ENCODE measurements at places on chromosomes 12 and 14.

GRCh38 chr12:124441443-124442194 is 125.8 kb downstream of the NCOR2 start:
- no peak for DNase-seq

GRCh38 chr14:29645117-29645516 is 282.5 kb downstream of the PRKD1 start:
- no peak for DNase-seq

- no peak for DNase-seq
These were observed 161.8 kb downstream of the PIWIL1 start for GRCh38 chr12:130499474-130499873.

GRCh38 chr14:102806447-102806846 is 29.2 kb downstream of the TRAF3 start:
- no peak for DNase-seq

DNA sequence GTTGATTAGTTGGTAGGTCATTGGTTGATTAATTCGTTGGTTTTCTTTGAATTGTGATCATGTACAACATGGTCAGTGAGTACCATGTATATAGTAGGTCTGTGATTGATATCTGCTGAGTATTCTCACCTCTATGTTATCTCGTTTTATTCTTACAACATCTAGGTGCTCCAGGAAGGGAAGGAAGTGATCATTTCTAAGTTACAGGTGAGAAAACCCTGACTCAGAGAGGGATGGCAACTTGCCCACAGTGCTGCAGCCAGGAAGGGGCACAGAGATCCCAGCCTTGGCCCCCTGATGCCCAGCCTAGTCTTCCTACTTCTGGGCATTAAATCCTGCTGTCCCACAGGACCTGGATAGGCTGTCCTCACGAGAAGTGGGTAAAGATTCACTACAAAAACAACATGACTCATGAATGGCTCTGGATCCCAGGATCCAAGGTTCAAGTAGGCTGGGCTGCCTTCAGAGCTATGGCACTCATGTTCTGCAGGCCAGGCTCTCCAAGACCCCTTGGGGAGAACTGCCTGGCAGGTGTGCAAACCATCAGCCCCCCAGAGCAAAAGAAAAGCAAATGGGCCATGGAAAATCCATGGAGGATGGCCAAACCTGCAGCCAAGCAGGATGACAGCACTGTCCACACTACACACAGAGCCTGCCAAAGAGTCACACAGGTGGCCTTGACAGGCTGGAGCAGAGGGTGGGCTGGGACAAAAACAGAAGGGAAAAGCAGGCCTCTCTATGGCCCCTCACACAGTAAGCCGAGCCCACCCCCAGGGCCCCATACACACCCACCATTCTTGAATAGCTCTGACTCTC is 146.2 kb downstream of the BCL11B start:
- no peak for DNase-seq

DNA sequence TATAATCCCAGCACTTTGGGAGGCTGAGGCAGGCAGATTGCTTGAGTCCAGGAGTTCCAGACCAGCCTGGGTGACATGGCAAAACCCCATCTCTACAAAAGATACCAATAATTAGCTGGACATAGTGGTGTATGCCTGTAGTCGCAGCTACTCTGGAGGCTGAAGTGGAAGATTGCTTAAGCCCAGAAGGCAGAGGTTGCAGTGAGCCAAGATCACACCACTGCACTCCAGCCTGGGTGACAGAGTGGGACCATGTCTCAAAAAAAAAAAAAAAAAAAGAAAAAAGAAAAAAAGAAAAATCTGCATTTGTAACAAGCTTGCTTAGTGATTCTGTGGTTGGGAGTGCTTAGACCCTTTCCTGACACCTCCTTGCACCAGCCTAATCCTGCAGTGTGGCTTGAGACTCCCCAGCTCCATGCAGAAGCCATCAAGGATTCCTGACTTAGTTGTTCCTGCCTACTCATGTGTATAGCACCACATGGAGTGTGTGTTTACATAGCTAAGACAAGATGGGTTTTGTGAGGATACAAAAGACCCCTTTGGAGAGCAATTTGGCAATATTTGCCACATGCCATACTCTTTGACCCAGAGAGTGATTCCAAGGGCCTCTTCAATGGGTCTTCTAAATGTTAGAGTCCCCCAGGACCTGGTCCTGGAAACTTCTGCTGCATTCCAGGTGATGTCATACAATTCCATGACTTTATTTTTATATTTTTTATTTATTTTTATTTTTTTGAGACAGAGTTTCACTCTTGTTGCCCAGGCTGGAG is 5.1 kb upstream of the TMED10 start:
- no peak for DNase-seq

DNA sequence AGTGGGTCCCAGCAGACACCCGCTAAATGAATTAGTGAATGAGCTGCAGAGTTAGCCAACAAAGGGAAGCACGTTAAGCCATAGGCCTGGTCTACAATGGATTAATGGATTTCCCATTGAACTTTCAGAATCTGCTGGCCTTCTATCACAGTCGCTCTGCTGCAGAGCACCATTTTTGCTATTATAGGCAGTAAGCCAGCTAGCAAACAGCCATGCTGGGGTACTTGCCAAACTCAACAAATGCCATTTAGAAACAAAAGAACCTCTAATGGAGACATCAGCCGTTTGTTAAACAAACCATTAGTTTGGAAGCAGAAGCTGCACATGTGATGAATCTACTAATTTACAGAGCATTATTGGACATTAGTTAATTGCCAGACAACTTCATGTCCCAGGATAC is 181.1 kb upstream of the STXBP6 start:
- no peak for DNase-seq

GRCh38 chr12:95231190-95231589 is 13.6 kb downstream of the VEZT start:
- DNase-seq, result no peak

- no peak for DNase-seq
These were observed 23.1 kb downstream of the ZDHHC17 start for GRCh38 chr12:76786986-76787385.

- DNase-seq, result no peak
These were observed 22.9 kb upstream of the ARL1 start for GRCh38 chr12:101430456-101430855.

DNA sequence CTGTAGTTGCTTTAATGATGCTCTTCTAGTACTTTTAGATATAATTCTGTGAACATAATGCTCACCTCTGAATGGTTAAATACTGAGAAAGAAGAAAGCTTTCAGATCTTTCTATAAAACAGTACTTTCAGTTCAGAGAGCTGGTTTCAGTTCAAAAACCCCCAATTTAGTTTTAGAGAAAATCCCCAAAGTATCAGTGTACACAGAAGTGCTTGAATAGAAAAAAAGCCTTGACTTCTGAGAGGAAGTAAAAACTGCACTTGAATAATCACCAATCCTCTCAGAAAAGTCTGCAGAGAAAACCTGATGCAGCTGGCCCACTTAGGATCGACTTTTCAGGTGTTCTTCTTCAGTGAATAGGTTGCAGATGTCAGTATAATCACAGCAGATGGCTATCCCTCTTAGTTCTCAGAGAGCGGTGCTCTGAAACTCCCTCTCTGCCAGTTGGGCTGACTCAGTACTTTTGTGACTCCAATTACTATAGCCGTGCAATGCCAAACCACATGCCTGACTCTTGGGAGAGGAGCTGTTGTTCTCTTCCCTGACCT is 616.3 kb downstream of the LRFN5 start:
- DNase-seq, result no peak

- no peak for DNase-seq
These were observed 50.0 kb upstream of the PKP2 start for GRCh38 chr12:32946504-32947131.

- DNase-seq, result no peak
These were observed 194.5 kb downstream of the C12orf75 start for GRCh38 chr12:105524961-105525360.
